ENCODE measurements at places on chromosomes 3 and 15.

DNA sequence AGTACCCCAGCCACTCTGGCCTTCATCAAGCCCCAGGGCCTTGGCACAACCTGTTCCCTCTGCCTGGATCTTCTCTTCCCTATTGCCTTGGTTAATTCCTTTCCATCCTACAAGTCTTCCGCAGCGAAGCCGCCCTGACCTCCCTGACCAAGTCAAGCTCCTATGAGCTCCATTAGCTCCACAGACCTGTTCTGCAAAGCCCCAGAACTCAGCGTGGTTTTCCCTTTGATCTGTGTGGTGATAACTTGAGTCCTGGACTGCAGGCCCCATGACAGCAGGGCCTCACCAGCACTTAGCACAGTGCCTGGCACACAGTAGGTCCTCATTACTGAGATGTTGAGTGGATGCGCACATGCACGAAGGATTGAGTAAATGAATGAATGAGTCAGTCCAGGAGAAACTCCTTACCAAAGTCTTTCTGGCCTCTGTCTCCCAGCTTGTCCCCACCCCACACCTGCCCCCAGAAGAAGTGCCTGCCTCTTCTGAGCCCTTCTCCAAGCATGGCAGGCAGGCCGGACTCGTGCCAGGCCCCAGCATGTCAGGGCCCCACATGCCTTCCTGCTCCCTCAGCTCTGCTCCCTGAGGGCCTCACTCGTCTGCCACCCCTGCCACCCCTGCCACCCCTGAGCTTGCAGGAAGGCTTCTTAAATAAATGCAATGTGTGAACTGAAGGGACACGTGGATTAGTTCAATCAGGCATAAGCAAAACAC, 6.3 kb downstream of the ANPEP start:
- no peak for DNase-seq

DNA sequence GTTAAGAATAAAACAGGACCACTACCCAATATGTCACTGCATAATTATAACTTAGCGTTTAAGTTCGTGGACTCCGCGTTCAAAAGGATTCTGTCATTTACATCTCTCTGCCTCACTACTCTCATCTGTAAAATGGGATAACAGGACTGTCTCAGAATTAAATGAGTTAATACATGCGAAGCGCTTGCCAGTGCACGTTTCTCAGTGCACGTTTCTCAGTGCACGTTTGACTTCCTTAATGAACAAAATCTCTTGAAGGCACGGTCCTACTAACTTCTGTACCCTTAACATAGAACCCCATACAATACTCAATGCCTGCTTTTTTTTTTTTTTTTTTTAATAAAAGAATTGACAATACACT, 499 bp downstream of the RABL3 start:
- DNase-seq: no peak

- DNase-seq: no peak
These were observed 123.5 kb downstream of the NUP210 start for GRCh38 chr3:13296662-13297061.

DNA sequence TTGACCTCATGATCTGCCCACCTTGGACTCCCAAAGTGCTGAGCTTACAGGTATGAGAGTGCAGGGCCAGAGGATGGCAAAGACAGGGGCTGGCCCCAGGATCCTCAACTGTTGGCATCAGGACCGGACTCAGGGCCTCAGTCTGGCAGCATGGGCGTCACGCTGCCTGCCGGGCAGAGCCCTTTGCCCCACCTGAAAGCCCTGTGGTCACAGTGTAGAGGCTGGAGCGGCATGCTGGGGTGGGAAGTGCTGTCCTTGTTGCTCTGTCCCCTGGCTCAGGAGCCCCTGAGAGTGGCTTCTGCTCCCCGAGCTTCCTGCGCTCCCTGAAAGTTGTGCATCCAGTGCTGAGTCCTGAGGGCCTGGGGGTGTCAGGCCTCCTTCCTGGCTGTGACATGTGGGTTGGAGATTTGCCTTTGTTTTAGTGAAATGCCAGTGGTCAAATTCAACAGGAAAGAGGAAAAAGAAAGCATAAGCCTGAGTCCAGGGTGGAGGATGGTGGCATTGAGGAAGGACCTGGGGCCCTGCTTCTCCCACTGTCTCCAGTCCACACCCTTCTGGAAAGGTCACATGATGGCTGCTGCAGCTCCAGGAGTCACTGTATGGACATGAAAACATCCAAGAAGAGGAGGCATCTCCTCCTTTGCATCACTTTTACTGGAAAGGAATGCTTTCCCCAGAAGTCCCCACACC, 147.2 kb downstream of the OR4M2 start:
- no peak for DNase-seq

GRCh38 chr3:50100956-50101845, 12.5 kb downstream of the RBM5 start:
- no peak for DNase-seq

GRCh38 chr3:151351648-151352047, 22.3 kb upstream of the P2RY13 start:
- no peak for DNase-seq

DNA sequence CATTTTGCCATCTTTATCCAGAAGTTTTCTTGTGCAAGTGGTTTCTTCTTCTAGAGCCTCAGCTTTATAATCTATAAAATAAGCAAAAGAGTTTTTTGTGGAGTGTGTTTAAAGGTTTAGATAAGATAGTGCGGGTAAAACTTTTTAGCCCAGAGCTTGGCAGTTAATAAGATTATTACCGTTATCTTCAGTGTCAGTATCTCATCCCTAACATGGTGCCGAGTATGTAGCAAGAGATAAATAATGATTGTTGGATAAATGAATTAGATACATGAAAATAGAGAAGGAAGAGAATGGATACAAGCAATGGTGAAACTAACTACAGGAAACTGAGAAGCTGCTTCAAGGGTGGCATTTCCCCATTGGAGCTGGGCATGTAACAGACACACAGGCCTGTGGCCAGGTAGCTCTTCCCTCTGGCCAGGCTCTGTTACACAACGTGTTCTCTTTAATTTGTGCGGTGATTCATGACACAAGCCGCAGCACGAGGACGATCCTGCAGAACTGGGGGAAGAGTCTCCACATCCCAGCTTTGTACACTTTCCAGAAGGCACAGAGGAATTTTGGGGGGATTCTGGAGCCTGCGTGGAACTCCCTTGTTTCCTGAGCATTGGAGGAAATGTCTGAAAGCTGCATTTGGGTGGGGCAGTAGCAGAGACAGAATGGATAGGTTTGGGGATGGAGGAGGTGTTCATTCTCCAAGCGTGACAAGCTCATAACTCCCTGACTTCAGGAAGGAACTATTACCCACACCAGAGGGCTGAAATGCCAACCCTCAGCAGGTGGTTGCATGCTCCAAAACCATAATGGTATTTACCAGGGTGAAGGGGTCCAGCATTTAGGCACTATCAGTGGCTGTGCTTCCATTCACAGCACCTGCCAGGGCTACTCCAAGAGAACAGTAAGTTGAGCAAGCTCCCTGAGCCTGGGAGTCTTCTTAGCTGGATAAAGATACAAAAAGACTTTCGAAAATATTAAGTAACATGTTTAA, 14.2 kb upstream of the ST6GAL1 start:
- DNase-seq: no peak

Measured in stimulated activated CD8-positive, alpha-beta memory T cell treated with anti-CD3 and anti-CD28 coated beads, Interleukin-2, amount 100 ng/mL, for 1 hour (primary cell).